Frontal cortex (tissue), 4 donors: ENCODE measurements at places on chromosomes 4 and X. TPM values are rescaled to one million over a fixed set of nuclear protein-coding genes. Genes with fewer than 3 reads are reported as not detected.

The ABCG2 gene
- total RNA-seq: 21.6 TPM

- peak; percentile 44 for DNase-seq
These were observed 45.5 kb upstream of the FAM241A start for GRCh38 chr4:112099701-112100297.

DNA sequence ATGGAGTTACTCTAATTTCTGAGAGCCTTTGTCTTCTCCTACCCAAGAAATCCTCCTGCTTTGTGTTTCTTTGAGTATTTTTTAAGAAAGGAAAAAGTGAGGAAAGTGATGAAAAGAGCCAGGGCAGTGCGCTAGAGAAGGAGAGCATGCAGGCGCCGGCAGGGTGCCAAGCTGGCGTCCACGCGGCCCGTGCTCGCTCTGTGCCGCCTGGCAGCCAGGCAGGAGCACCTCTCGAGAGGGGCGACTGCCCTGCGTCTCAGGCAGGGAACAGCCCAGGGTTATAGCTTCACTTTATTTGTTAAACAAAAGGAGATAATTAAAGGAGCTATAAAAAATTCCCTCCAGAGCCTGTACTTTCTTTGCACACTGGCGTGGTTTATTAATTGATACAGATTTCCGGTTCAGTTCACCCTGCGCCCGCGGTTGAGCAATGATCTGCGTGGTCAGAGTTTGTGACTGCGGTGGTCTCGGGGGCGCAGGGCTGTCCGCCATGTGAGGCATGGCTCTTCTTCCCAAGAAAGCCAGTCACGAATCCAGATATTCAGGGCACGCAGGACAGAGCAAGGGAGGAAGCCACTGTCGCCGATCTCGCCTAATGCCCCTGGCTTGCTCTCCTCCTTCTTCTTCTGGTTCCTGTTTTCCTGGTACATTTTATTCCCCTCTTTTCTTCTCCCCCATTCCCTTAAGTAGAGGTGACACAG, 110.8 kb upstream of the PAQR3 start:
- no peak for DNase-seq

DNA sequence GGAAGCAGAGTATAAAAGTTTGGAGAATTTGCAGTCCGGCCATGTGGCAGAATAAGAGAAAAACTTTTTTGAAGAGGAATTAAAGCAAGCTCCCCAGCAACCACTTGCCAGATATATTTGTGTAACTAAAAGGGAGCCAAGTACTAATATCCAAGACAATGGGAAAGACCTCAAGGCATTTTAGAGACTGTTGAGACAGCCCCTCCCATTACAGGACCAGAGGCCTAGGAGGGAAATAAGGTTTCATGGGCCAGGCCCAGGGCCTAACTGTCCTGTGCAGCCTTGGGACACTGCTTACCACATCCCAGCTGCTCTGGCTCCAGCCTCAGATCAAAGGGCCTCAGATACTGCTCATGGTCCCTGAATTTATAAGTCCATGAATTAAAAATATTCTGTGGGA, 659.4 kb downstream of the PCDH19 start:
- no peak for DNase-seq

GRCh38 chrX:51420610-51421009, 75.8 kb downstream of the NUDT11 start:
- no peak for DNase-seq

GRCh38 chrX:56029188-56029587, 203.0 kb upstream of the KLF8 start:
- DNase-seq: no peak

- DNase-seq: no peak
These were observed 8.8 kb upstream of the DGAT2L6 start for GRCh38 chrX:70168238-70169188.

The PLP2 gene
- 0.82 TPM for total RNA-seq

GRCh38 chr4:40577588-40578253, 51.9 kb downstream of the RBM47 start:
- no peak for DNase-seq

The MAGEB10 gene
- total RNA-seq: not detected

GRCh38 chr4:84985952-84986351, 19.5 kb upstream of the WDFY3 start:
- DNase-seq: no peak

The MAGEA10 gene
- total RNA-seq: not detected

DNA sequence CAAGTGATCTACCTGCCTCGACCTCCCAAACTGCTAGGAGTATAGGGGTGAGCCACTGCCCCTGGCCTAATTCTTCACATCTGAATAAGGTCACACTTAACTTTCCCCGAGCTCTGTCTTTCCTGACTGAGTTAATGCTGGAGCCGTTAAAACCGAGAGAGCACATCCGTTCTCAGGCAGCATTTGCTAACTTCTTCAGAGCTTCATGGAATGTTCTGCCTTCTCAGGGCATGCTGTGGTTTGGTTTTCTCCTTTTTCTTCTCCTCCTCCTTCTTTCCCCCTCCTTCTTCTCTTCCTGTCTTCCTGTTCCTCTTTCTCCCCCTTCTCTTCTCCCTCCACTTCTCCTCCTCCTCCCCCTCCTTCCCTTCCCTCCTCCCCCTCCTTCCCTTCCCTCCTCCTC, 119.9 kb downstream of the ASMT start:
- no peak for DNase-seq

DNA sequence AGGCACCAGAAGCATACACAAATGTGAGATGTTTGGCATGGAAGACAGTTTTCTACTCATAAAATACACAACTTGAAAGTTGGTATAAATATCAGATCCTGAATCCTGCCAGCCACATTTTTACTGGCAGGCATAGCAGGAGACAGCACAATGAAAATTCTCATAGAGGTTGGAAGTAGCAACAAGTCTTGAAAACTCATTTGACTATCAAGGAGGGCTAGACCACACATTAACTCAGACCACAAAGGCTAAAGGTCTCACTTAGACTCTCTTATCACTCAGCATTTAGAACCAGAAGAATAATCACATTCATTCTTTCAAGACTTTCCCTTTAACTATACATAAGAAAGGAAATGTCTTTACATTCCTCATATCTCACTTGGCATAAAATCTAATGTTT, 56.5 kb downstream of the SORBS2 start:
- DNase-seq: no peak

DNA sequence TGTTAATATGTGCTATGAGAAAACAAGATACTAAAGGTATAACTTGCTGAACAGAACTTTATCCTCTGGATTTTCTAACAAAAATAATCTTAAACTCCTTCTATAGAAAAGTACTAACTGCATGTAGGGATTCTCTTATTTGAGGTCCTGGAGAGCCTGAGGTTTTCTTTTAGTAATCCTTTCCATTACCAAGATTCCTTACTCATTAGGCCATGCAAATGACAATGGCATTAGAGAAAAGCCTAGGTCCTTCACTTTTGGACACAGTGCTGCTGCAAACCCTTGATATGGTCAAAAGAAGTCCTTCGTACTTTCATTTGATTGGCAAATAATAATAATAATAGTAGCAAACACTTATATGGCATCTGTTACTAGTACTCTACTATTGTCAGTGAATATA, 3.2 kb downstream of the MMRN1 start:
- no peak for DNase-seq

The ANKRD50 gene
- total RNA-seq: 84.8 TPM

DNA sequence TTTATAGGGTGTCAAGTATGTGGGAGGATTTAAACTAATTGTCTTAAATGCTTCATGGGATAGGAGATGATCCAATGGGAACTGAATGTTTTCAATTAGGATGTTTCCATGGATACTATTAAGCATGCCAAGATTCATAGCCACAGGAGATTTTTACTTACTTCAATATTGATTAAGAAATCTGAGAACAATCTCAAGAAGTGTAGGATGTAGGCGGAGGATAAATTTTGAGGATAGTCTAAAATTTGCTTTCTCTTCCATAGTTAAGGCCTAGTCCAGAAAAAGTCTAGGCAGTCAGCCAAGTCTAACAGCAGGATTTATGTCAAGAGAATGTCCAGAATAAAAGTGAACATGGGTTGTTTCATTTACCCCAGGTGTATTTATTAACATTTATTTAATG, 32.8 kb downstream of the REPS2 start:
- no peak for DNase-seq

The POU3F4 gene
- total RNA-seq: 16.3 TPM

DNA sequence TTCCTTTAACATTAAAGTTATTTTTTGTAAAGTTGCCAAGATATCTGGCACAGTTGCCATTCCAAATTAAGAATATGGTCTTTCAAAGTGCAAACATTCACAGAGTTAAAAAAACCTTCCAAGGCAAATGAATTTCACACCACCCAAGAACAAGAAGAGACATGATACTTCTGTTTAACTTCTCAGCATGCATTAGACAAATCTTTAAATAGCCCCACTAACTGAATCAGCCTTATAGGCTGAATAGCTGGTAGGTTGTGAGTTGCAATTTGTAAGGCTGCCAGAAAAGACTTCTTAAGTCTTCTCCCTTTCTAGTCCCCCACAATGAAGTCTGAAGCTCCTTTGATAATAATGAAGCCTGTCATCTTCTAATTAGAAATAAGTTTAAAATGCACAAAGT, 95.6 kb downstream of the MAPK10 start:
- no peak for DNase-seq

- DNase-seq: no peak
These were observed 16.7 kb downstream of the PAGE4 start for GRCh38 chrX:49845701-49846403.

- DNase-seq: no peak
These were observed 5.7 kb upstream of the SLC25A4 start for GRCh38 chr4:185137233-185137925.

The APBB2 gene
- 68.1 TPM for total RNA-seq

The KIAA0232 gene
- 44.4 TPM for total RNA-seq

GRCh38 chr4:129748991-129749390, 653.0 kb downstream of the C4orf33 start:
- no peak for DNase-seq

The ERAS gene
- not detected for total RNA-seq

DNA sequence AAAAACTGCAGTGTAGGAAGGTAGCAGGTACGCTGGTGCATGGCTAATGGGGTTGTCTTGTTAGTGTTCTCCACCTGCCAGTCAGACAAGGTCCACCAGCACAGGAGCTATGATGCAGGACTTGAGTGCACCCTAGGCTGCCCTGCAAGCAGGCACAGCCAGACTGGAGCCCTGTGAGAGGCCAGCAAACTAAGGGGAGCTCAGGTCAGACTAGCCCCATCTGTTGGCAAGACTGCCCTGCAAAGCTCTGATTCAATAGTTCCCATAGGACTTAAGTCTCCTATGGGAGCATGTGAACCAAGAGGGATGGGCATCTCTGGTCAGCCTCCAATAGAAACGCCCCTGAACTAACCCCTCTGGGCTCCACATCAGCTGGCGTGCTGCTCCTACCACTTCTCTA, 1307.3 kb downstream of the C4orf33 start:
- DNase-seq: no peak

The TMA16 gene
- total RNA-seq: 15.9 TPM

The CLDN22 gene
- not detected for total RNA-seq
